Activated CD4-positive, alpha-beta T cell treated with anti-CD3 and anti-CD28 coated beads, Interleukin-2, Interleukin-6, amounts not matched to agents 100 ng/mL and 50 ng/mL, durations not matched to agents 16 hours and 8 hours (primary cell): ENCODE measurements at places on chromosomes 7 and 10.

DNA sequence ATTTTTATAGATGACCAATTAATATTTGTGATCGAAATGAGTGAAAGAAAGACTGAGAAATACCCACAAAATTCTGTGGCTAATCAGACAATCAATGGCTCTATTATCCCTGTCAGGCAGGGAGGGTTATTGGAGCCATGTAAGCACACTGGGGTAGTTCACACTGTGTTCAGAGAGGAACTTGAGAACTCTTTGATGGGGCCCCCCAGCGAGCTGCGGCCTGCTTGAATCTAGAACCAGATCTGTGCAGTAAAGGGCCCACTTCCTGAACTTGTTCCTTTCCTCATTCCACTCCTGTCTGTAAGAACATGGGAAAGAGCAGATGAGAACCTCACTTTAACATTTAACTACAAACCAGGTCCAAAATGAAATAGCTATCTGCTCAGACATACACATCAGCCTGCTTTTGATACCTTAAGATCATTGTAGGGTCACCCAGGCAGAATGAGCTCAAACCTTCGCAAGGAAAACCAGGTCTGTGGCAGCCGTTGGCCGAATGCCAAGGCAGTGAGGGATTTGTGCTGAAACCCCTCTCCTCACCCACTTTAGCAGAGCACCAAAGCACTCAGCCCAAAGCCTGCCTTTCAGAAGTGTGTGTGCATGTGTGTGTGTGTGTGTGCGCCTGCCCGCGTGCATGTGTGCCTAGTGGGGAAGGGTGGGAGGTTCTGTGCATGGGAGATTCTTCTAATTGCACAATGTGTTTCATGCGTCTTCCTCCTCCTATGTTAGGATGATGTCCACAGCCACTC lies 365.6 kb upstream of the MGMT start:
- DNase-seq = no peak

DNA sequence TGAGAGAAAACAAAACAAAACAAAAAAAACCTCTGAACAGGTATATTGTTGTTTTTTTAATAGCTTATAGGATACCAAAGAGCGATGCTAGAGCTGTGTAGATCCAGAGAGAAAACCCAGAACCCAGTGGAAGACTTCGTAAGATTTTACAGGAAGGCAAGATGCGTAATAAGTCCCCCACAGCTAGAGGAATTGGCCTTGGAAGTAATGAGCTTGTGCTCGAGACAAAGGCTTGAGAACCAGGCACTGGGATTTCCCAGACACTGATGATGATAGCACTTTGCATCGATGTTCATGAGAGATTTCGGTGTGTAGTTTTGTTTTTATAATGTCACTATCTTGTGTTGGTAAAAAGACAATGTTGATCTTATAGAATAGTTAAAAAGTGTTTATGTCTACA lies 821.5 kb upstream of the IGFBP3 start:
- DNase-seq = no peak

- no peak for DNase-seq
Observed at GRCh38 chr7:1227814-1228544, 4.7 kb upstream of the UNCX start.

- no peak for DNase-seq
Observed at GRCh38 chr7:105149827-105150226, 135.8 kb downstream of the KMT2E start.

DNA sequence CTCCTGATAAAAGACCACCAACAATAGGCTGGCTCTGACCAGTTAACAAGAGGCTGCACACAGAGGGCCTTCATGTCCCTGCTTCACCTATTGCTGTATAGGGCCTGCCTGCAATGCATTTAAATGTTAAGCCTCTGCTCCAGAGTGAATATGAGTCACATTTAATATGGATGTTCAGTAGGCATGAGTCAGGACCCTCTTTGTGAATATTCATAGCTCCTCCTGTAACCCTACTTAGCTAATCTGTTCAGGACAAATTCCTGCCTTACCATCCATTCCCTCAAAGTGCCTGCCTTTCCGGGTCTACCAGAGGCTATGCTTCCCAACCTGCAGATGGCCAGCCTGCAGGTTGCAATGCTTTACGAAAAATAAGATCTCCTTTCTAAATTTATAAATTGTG lies 32.5 kb downstream of the ARHGAP22 start:
- no peak for DNase-seq

- no peak for DNase-seq
Observed at GRCh38 chr10:88881922-88882645, 2.0 kb downstream of the STAMBPL1 start.

- no peak for DNase-seq
Observed at GRCh38 chr10:121188005-121188404, 336.8 kb downstream of the WDR11 start.

DNA sequence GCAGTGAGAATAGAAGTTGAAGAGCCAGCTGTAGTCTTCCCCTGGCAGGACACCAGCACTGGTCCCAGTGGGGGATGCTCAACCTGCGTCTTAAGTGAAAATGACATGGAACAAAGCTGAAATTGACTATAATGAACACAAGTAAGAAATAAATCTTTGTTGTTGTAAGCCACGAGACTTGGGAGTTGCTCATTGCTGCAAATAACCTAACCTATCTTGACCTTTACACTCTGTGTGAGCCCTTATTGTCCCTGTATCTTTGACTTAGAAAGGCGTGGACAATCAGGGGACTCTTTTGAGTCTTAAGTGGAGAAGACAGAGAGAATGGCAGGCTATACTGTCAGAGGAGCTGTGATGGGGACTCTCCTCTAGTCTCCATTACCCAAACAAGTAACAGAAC lies 16.9 kb downstream of the ZC3HAV1L start:
- no peak for DNase-seq

DNA sequence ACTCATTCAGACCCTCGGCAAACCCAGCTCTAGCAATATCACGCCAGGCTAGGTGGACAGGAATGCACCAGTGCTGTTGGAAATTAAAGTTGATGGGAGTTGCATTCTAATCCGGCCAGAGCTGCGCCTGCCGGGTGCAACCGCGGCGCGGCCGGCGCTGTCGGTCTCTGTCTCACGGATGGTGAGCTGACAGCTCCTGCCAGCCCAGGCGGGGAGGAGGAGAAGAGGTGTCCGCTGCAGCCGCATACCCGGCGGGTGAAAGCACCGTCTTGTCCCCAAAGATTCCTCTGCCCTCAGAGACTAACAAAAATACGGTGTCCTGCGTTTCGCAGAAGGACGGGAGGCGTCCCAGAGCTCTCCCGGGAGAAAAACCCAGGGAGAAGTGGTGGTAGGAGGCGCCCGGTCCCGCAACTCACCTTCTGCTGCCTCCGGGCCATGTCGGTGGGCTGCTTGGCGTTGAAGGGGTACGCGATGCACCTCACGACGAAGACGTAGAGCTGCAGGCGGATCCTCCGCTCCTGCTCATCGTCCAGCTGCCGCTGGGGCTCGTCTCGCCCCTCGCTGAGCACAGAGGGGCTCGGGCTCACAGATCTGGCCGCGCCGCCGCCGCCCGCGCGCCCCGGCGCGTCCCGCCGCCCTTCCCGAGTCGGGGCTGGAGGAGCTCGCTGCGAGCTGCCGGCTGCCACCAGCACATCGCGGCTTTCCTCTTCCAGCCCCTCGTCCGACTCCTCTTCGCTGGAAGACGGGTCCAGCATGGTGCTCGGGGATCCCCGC lies 490 bp downstream of the CADPS2 start:
- DNase-seq = peak; percentile 9

- DNase-seq = no peak
Observed at GRCh38 chr10:104300002-104300735, 31.2 kb downstream of the GSTO2 start.

- DNase-seq = no peak
Observed at GRCh38 chr7:80981405-80981804, 62.6 kb upstream of the SEMA3C start.

- no peak for DNase-seq
Observed at GRCh38 chr10:21498377-21498776, 27.1 kb downstream of the SKIDA1 start.

DNA sequence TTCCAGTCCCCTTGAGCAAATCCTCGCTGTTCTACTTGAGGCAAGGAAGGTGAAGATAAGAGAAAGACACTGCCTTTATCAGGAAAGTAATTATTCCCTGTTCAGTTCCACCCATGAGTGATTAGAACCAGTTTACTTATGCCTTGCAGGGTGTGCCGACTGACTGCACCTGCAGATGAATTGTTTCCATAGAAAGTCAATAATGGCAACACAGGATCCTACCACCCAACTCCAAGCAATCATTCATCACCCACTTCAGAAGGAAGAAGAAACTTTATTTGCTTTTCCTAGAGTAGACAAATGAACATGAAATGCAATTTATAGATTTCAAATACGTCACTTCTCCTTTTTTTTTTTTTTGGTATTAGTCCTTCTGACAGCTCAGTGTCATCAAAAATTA lies 383.9 kb downstream of the SORCS1 start:
- DNase-seq = no peak

DNA sequence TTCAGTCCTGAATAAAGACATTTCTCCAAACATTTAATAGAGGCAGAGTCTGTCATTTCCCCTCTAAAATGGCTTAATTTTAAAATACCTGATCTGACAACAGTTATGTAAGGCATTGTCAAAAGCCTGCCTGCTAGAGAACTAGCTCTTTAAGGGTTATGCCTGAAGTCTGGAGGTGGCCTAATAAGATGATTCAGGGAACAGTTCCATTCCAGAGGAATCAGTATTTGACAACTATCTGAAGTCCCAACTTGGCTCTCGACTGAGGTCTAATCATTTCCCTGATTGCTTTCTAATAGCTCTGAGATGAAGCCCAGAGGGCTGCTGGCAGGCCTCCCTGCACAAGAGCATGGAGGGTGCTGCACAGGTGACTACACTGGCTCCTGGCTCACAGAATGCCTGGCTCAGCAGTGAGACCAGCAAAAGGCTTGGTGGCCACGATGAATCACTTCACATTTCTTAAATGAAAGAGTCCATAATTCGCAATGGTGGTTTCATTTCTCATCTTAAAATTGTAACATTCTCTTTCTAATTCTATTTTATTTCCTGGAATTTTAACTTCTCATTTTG lies 509.6 kb upstream of the POM121L12 start:
- DNase-seq = no peak

GRCh38 chr7:1974290-1975101 lies 258.2 kb downstream of the MAD1L1 start:
- DNase-seq = no peak

DNA sequence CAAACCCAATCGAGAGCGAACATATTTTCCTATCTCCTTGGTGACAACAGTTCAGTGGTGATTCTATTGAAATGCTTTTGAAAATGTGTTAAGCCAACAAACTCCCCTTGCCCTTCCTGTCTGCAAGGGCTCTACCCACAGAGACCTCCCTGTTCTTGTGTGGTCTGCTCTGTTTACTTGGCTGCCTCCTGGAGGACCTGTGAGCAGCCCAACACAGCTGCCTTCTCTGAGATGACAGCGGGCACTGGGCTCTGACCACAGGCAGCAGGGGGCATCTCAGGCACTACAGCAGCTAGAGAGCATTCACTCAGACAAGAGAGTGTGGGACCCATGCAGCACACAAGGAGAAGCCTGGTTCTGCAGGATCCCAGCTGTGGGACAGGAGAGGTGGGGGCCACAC lies 416.4 kb downstream of the TCERG1L start:
- DNase-seq = no peak

- DNase-seq = no peak
Observed at GRCh38 chr10:53638006-53638405, 865.4 kb upstream of the MBL2 start.

GRCh38 chr7:135166338-135166990 lies 4.0 kb downstream of the CYREN start:
- DNase-seq = no peak

- DNase-seq = peak; percentile 23
Observed at GRCh38 chr7:30062587-30062986, 34.4 kb downstream of the PLEKHA8 start.

- no peak for DNase-seq
Observed at GRCh38 chr10:62708569-62708968, 96.0 kb upstream of the ADO start.

GRCh38 chr7:93927585-93927984 lies 6.0 kb downstream of the GNG11 start:
- no peak for DNase-seq
